Naive B cell (primary cell): ENCODE measurements at places on chromosomes 16 and 17.

DNA sequence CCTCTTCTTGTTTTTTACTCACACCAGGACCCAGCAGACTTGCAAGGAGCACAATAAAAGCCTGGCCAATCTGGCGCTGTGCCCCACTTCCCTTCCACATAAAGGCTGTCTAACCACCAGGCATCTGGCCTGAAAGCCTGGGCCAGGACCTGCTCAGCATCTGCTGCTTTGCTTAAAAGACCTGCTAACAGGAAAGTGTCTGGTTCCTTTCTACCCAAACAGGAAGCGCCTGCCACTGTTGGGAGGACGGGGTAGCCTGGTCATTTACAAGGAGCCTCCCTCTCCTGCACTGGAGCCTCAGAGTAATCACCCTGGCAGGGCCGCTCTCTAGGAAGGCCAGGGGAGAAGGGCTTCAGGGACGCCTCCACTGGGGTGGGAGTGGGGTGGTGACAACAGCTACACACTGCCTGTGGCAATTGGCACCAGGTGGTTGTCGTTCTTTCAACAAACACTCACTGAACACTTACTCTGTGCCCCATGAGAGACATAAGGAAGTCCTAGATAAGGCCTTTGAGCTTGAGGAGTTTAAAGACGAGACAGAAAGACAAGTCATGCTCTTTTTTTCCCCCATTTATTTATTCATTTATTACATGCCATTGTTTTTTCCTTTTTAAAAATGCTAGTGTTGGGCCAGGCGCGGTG, 6.3 kb upstream of the MMP28 start:
- peak; percentile 58 for DNase-seq

GRCh38 chr17:17739388-17740066, 58.3 kb downstream of the RAI1 start:
- DNase-seq = no peak

GRCh38 chr16:57156351-57156703, 29.5 kb downstream of the PSME3IP1 start:
- DNase-seq = no peak

GRCh38 chr17:73393962-73394361, 82.2 kb upstream of the CDC42EP4 start:
- no peak for DNase-seq
